ENCODE measurements at places on chromosomes 4 and X.

GRCh38 chr4:158274636-158275035 is 64.3 kb downstream of the TMEM144 start:
- no peak for DNase-seq

GRCh38 chrX:40539214-40540142 is 41.3 kb upstream of the ATP6AP2 start:
- DNase-seq: no peak

GRCh38 chr4:17195461-17196275 is 297.2 kb upstream of the LDB2 start:
- DNase-seq: no peak

DNA sequence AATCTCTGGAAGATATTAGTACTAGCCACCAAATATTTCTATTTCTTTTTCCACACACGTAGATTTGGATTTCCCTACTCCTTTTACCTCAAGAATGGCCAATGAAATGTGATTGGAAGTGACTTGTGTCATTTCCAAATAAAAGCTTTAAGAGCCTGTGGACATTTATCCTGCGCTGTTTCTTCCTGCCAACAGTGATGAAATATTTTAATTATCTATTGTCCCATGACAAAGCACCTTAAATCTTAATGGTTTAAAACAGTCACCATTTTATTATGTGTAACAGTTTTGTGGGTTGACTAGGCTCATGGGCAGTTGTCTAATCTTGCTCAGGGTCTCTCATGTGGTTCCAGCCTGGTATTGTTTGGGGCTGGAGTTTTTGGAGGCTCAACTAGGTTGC is 3.5 kb upstream of the PGRMC2 start:
- DNase-seq: no peak

DNA sequence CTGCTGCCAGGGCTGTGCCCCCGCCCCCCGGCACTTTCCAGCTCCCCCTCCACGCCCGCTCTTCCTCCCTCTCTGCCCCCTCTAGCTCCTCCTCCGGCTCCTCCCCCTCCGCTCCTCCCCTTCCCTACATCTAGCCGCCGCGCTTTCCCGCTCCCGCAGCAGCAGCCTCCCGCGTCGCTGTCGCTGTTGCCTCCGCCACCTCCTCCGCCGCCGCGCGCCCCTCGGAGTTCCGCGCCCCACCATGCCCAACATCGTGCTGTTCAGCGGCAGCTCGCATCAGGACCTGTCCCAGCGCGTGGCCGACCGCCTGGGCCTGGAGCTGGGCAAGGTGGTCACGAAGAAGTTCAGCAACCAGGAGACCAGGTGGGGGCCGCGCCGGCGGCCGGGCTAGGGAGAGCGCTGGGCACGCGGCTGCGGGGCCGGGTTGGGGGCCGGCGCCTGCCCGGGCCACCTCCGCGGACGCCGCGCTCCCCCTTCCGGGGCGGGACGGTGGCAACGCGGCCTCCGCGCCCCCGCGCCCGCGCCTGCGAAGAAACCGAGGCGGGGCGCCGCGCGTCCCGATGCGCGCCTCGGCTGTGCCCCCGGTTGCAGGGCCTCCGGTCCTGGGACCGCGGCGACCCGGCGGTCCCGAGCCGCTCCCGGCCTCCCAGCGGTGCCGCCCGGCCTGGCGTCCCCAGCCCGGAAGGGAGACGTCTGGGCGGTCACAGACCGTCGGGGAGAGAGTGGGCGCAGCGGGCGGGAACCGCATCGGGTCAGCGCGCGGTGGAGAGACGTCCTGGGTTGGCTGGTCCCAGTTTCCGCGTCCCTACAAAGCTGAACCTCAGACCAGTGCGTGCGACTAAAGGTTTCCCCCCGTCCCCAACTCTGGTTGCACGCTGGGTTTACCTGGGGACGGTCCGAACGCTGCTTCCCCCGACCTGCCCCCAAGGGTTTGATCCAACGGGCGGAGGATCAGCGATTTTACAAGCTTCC is at the start of gene PRPS2:
Gene PRPS2, plus strand, starts transcription at position 156 of the 972 bp plus-strand sequence. Its CDS starts 86 bp downstream, at position 242.
- DNase-seq: peak; percentile 46

GRCh38 chr4:99572527-99573240 is 1.9 kb upstream of the MTTP start:
- no peak for DNase-seq

- DNase-seq: no peak
Observed at GRCh38 chr4:80201252-80202151, 4.2 kb downstream of the PRDM8 start.

DNA sequence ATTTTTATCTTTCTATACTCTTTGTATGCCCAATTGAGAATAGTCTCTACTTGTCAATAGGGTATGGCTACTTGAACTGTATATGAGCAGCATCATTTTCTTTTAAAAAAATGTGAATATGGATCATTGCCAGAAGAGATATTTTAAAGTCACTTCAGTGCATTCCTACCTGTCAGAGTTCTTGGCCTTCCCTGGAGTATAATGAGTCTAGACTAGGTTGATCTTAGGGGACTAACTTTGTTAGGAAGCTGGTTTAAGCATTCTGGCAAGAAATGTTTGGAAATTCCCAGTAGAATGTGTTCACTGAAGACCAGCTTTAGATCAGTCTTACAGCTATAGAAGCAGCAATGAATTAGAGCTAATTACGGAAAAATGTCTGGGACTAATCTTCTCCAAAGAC is 178.2 kb downstream of the FAT4 start:
- DNase-seq: no peak

DNA sequence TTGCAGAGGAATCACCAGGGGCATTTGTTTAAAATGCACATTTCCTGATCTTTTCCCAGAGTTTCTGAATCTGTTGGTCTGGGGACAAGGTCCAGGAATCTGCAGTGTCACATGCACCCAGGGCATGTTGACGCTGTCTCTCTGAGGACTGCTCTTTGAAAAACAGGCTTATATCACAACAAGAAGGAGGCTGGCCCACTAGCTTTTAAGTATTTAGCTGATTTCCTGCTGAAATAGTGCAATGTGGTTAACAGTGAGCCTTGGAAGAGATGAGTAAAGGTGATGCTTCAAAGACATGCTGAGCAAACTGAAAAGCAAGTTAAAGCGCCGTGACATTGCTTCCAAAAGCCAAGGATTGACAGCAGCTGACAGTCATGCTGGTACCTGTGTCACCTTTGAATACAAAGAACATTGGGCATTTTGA is 18.6 kb upstream of the SEPSECS start:
- no peak for DNase-seq

DNA sequence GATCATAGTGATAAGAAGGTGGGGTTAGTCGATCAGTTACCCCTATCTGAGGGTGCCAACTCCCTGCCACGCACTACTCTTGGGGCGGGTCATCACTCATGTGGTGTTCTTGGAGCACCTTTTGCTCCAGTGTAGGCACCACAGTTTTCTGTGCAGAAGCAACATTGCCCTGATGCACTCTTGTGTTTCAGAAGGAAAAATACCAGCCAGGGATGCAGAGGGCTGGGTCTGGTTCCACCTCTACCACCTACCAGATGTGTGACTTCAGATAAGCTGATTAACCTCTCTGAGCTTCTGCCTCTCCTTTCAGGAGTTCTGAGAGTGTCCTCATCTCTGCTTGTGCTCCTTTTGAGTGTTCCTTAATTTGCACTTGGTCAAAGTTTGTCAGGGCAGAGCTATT is 29.9 kb upstream of the PROM1 start:
- DNase-seq: no peak

- no peak for DNase-seq
Observed at GRCh38 chr4:23837371-23837770, 52.5 kb downstream of the PPARGC1A start.

Measured in RKO (cell line).